ENCODE measurements at places on chromosomes 12 and 14.

DNA sequence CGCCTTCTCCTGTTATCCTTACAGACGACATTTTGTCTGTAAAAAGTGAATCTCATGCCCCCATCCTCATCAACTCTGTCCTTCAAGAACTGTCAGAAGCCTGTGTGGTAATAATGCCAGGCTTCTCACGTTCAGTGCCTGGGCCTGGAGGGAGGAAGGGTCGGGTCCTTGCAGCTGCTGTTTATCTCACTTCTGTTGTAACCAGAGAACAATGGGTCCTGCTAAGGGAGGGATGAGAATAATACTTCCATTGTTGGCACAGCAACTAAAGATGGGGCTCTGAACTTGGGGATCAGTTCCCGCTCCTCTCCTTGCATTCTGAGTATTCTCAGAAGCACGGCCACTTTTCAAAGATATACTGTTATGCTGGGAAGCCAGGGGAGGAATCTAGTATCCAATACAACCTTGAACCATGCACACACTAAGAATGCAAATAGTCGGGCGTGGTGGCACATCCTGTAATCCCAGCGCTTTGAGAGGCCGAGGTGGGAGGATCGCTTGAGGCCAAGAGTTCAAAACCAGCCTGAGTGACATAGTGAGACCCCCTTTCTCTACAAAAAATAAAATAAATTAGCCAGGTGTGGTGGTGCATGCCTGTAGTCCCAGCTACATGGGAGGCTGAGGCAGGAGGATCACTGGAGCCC is 38.8 kb upstream of the NINJ2 start:
- no peak for DNase-seq

GRCh38 chr12:32305163-32305562 is 94.2 kb upstream of the FGD4 start:
- no peak for DNase-seq

GRCh38 chr12:49022558-49023178 is 4.1 kb upstream of the PRKAG1 start:
- DNase-seq, result no peak

DNA sequence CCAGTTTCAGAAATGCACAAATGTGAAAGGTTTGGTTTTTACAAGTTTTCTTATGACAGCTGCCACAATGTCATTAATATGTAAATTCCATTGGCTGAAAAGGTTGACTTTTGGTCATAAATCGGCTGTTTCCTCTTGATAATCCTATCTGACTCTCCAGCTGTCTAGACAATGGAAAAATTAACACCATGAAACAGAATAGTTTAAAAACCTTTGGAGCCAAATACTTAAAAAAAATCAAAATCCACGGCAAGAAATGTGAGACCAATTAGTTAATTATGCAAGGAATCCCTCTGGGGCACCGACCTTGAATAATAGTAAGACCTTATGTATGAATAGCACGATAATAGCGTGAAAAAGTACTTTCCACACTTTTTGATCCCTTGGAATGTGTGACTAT is 138.0 kb downstream of the ZNF664 start:
- no peak for DNase-seq

- no peak for DNase-seq
These were observed 73.8 kb downstream of the GPR135 start for GRCh38 chr14:59391388-59391787.

DNA sequence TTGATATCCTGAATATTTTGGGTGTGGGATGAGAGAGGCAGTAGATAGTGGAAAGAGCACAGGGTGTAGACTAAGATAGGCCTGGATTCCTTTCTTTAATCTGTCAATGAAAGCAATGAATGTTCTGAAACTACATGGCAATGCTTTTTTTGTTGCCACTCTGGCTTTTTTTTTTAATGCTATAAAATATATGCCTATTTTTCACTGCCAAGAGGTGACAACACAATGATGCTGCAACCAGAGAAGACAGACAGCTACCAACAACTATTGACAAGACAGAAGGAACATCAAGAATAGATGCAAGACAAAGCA is 9.4 kb downstream of the ANG start:
- DNase-seq, result no peak

DNA sequence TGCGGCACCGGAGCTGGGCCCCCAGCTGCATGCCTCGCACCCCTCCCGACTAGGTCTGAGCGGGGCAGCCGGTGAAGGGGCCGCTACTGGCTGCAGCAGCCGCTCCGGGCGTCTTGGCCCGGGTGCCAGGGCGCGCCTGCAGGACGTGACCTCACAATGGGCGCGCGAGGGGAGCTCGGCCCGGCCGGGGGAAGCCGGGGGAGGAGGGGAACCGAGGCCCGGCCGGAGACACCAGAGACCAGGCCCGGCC is 353 bp downstream of the BAG5 start:
- DNase-seq, result no peak

DNA sequence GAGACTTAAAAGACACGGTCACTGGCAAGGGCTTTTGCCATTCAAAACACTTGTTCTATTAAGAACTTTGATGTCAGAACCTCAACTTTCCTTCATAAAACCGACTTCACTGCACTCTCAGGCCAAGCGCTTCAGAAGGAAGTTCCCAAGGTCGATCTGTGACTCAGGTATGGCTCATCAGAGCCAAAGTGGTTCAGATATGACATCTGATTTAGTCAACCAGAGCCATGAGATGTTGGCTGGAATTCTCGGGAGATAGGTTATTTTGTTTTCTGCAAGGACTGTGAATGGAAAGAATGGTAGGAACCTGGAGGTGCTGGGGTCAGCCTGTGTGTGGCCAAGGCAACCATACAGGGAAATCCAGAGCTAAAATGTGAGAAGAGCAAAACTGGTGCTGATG is 445.6 kb downstream of the GLT1D1 start:
- DNase-seq, result no peak

DNA sequence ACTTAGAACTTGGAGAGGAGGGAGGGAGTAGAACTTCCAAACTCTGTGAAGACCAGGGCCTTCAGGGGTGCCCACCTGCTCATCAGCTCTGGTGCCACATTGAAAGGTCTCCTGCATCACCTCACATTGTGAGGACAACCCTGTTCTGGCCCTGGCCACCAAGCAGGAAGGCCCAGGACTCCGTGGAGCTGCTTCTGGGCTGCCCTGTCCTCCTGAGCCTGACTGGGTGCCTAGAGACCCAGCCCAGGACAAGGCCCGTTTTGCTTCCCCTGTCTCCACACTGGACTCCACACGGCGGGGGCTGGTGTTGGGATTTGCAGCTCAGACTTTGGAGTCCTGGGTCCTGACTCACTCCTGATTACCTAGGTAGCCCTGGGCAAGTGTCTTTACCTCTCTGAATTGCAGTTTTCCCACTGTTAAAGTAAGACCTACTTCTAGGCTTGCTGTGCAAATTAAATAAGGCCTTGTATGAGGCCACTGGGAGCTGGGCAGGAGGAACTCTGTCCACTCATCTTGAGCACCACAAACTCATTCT is 12.5 kb upstream of the KRT82 start:
- no peak for DNase-seq

GRCh38 chr14:104871656-104872468 is 6.8 kb downstream of the CEP170B start:
- DNase-seq, result no peak

DNA sequence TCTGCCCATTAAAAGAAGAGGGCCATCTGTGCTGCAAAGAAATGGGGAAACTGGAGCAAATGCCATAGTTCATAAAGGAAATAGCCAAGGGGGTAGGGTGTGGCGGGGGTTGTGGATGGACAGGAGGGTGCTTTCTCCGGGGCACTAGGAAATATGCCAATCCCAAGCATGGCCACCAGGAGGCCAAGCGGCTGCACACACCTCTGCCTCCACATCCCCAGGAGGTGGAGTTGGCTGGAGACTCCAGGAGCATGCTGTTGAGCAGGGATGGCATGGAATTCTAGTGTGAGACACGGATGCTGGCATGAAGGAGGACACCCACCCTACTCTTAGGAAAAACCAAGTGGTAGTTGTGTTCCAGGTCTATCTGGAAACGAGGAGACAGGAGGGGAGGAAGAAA is 25.2 kb downstream of the NID2 start:
- DNase-seq, result no peak

GRCh38 chr12:121568971-121569751 is 11.7 kb downstream of the KDM2B start:
- DNase-seq, result no peak

DNA sequence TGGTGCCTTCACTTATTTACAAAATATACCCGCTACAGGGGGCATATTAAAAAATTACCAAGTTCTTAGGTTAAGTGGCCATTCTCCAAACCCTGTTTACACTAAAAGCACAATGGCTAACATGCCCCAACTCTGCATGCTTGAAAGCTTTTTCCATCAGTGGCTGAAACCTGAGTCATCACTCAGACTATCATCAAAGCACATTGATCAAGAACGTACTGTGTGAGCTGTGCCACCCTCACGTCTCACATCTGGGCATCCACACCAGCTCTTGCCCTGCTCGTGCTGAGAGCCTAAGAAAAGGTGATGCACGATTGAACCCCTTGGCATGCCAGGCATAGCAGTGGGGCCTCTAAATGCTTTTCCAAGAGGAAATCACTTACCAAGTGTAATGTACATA is 13.2 kb downstream of the AQP6 start:
- DNase-seq, result no peak

DNA sequence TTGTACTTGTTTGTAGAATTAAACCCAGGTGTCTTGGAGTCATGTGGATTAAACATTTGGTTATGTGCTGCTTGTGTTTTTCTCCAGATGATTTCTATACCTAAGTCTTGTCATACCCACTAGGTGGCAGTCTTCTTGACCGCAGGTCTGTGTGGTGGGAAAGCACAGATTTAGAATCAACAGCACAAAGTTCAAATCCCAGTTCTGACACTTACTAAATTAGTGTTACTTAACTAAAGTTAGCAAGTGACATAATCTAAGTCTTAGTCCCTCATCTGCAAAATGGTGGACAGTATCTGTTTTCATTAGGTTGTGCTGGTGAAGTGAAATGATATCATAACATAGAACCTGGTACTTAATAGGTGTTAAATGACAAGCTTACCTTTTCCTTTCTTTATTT is 151.0 kb upstream of the ARHGAP5 start:
- DNase-seq, result no peak

GRCh38 chr14:88798156-88798555 is 5.4 kb upstream of the EML5 start:
- no peak for DNase-seq

DNA sequence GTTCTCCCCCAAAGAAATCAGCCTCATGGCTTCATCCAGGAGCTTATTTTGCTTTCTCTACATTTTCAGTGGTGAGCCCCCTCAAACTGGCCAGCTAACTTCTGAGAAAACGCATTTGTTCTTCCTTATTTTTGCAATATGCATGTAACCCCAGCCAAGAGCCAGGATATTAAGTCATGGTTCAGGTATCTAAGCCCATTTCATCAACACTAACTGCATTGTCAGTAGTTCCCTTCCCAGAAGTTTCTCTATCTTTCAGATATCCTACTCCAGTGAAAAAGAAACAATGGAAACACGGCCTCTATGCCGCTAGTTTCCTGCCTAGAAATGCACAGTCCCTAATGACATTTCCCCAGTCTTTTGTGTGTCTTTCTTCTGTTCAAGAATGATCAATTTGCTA is 102.8 kb upstream of the RASSF8 start:
- no peak for DNase-seq

DNA sequence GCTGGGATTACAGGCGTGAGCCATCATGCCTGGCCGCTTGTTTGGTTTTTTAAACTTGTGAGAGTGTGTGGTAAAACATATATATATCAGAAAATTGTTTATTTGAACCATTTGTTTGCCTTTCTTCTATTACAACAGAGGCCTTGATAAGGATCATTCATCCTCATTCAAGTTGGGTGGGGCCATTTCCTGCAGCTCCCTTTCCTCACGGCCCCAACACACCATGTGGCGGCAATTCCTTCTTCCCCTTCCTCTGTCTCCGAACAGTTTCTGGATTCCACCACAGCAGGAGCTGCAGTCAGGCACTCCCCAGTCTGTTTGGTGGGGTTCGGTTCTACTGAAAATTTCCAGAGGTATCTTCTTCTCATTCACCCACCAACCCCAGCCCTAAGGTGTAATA is 42.0 kb upstream of the RASSF3 start:
- no peak for DNase-seq

- DNase-seq, result no peak
These were observed 25.8 kb downstream of the LIMA1 start for GRCh38 chr12:50257236-50258166.

DNA sequence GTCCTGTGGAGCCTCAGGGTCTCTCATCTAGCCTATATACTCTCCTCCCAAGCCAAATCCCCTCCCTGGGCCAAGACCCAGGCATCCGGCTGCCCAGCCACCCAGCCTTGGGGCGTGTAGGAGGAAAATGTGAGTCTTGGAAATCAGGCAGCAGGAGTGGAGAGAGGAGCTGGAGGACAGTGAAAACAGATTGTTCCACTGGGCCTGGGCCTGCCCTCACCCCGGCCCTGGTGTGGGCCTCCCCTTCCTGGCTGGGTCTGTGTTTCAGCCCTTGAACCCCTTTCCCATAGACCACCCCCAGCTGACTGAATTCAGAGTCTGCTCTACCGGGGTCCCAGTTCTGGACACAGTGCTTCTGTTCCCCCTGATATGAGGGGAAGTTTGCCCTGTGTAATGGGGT is 6.7 kb downstream of the ITGA5 start:
- DNase-seq, result no peak

DNA sequence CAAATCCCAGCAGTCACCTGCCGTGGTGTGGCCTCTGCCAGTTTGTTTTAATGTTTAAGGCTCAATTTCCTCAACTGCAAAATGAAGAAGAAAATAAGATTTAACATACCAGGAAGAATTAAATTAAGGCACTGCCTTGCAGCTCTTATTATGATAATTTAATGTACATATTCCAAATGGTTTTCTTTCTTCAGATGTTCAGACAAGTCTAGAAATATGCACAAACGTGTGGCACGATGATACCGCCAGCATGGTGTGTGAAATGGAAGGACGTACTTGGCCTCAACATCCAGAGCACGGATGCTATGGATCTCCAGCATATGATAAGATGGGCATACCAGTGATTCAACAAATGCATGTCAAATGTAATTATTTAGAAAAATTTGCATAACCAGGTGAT is 959.4 kb upstream of the TMEM132C start:
- no peak for DNase-seq

GRCh38 chr12:127165567-127166392 is 1101.2 kb upstream of the TMEM132C start:
- peak; percentile 44 for DNase-seq

DNA sequence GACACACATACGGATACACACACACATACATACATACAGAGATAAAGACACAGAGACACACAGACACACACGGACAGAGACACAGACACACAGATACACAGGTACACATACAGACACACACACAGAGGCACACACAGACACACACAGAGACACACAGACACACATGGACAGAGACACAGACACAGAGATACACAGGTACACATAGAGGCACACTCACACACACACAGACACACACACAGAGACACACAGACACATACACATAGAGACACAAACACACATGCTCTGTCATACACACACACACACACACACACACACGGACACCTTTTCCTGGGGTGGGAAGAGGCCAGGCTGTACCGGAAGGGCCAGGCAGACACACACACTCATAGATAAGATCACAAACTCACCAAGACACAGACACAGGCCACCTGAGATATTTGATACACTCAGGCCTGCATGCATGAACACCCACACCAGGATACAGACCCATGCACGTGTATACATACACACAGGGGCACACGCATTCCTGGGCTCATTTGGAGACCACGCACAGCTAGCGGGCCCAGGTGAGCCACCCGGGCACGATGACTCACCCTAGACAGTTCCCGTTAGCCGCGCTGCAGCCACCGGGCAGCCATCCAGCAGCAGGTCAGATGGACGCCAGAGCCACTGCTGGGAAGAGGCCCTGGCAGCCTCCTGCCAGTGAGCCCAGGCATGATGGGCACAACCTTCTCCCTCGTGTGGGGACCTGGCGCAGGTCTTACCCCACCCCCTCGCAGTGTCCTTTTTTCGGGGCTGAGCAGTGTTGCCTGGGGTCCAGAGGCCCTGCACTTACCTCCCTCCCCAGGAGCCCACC is 1.8 kb upstream of the AHNAK2 start:
- DNase-seq, result no peak
